ENCODE measurements at places on chromosomes 12 and 14.

- DNase-seq: no peak
These were observed 20.7 kb upstream of the PLD4 start for GRCh38 chr14:104903990-104904389.

DNA sequence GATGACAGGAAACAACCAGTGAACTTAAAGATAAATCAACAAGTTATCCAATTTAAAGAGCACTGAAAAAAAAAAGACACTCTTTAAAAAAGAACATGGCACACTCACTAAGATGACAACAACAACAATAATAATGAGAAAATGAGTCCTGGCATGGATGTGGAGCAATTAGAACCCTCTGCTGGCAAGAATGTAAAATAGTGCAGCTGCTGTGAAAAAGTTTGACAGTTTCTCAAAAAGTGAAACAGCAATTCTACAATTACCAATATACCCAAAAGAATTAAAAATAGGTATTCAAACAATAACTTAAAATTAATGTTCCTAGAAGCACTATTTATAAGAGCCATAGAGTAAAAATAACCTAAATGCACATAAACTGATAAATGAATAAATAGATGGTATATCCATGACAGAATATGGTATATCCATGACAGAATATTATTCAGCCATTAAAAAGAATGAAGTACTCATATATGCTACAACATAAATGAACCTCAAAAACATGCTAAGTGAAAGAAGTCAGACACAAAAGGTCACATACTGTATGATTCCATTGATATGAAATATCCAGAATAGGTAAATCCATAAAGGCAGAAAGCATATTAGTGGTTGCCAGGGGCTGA, 49.1 kb upstream of the GPHB5 start:
- no peak for DNase-seq

GRCh38 chr12:27366621-27367020, 34.0 kb downstream of the BMAL2 start:
- no peak for DNase-seq

DNA sequence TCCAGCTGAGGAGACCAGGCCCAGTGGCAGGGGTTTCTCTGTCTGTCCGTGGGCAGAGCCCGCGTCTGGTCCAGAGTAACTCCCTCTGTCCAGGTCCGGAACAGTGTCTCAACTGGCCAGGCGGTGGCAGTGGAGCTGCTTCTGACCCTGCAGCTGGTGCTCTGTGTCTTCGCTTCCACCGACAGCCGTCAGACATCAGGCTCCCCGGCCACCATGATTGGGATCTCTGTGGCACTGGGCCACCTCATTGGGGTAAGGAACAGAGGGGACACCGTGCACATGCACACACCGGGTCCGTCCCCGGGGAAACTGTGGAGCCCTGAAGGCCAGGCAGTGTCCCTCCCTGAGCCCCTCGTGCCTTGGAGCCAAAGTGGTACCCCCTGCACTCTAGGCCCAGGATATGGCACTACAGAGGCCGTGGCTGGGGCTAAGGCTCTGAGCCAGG, 1.5 kb downstream of the AQP6 start:
- DNase-seq: no peak

GRCh38 chr12:87930033-87930432, 99.2 kb downstream of the C12orf50 start:
- no peak for DNase-seq
